G401 (cell line): ENCODE measurements at places on chromosomes 4 and X. TPM values are rescaled to one million over a fixed set of nuclear protein-coding genes. Genes with fewer than 3 reads are reported as not detected.
A peak's percentile ranks its signal among the peaks of the same experiment; 100 is the strongest.

DNA sequence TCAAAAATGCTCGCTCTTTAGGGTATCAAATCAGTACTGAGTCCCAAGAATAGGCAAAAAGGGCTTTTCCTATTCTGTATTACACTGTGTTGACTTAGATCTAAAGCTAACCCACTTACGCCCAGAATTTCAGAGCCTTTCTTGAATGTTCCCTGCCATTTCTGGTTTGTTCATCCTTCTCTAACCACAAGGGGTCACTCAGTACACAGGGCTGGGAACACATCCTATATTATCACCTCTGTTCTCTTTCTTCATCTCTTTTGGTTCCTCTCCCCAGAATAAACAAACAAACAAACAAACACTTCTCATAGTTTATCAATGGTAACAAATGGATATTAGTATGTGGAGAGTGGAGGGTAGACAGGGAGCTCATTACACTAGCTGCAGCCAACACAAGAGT is 25.5 kb upstream of the MORC4 start:
- peak; percentile 41 for DNase-seq

DNA sequence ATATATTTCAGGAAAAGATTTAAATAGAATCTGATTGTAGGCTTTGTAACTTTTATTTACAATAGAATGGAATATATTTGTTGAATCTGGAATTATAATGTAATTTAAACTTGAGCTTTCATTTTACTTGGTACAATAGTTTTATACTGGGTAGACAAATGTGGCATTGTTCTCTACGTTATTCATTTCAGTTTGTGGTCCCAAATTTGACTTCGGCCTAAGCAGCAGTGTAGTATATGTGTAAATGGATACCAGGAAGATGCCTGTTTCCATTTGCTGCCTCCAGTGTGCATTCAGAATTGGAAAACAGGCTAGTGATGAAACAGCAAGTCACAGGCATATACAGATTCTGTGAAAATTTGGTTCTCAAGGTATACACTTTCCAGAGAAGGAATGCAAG is 77.8 kb downstream of the CLDN22 start:
- no peak for DNase-seq

DNA sequence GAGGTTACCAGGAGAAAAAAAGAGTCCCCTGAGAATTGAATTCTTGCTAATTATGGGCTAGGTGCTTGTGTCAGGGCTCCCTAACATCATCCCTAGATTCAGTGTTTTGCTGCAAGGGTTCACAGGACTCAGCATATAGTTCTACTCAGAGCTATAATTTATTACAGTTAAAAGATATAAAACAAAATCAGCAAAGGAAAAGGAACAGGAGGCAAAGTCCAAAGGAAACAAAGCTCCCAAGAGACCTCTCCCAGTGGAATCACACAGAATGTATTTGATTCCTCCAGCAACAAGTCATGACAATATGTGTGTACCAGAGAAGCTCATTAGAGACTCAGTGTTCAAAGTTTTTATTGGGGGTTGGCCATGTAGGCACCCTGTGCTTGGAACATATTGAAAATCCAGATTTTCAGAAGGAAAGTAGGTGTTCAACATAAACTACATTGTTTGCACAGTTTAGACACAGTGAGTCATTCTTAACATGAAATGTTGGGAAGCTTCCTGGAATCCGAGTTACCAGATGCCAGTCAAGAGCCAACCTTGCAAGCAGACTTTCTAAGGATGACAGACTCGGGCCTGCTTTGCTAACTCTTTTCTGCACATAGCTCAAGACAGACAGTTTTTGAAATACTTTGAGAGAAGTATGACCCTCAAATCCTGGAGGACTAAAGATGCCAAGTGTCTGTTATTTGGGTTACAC is 311.3 kb upstream of the EMCN start:
- DNase-seq = no peak

DNA sequence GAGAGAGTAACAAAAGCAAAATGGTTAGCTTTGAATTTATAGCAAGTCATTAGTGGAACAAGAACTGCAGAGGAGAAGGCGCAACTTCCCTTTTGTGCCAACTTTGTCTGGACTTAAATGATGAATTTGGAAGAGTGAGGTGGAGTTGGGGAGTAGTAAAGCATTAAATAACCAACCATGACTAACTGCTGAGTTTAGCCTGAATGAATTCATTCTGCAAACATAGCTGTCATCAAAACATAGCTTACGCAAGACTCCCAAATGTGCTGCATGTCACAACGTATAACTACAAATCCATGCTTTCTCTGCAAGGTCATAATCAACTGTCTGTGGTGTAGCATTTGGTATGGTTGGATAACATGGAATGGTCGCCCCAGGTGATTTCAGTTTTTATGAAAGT is 75.9 kb upstream of the RPL34 start:
- no peak for DNase-seq

DNA sequence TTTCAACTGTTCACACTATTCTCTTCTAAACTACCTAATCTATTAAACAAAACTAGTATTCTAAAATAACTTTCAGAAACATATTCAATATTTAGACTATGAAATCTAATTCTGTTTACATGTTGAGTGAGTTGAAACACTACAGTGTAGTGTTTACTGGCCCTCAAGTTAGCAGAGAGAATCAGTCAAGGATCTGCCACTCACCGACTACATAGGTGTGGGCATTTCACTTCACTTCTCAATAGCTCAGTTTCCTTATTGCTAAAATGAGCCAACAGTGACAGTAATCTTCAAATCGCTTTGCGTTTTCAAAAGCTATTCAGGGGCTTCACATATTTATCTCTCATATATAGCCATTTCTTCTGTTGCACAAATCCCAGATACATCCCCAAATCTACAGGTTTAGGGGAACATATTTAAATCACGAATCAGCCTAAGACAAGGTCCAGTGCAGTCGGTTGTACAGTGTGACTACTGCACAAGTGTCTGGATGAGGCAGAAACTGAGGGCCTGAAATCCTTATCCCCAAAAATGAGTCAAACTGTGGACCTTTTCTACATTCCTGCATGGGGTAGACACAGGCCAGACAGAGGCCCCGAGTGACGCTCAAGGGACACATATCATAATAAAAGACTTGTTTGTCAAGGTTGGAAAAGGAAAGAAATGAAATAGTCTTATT is 129.8 kb downstream of the PPP3CA start:
- DNase-seq = peak; percentile 55

GRCh38 chrX:142688256-142688655 is 337.5 kb upstream of the SPANXN4 start:
- DNase-seq = no peak

- DNase-seq = no peak
These were observed 32.1 kb downstream of the IRF2 start for GRCh38 chr4:184442314-184442635.

DNA sequence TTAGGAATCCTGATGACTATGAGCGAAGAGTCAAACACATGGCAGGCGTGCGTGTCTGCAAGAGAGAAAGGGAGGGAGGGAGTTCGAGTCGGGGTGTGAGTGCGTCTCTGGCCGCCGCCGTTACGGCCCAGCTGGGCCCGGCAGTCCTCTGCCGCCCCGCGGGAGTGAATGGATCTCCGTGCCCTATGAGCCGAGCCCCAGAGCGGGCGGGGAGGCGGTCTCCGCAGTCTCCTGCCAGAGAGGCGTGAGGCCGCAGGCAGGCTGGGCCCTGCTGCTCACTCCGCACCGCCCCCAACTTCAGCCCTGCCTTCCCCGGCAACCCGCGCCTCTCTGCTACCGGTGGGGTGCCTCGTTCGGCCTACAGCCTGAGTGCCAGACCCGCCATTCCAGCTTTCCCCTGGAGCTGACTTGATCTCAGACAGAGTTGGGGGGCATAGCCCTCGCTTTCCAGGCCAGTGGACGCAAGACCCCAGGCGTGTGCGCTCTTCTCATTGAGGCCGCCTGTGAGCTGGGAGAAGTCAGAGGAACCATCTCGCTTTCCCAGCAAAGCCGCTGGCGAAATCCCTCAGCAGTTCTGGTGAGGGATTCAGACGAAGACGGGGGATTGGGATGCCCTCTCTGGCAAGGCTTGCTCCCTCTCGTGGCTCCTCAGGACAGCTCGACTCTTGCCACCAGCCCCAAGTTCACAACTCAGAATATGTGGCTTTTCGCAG is 1.4 kb downstream of the SLC16A2 start:
- DNase-seq = peak; percentile 63

DNA sequence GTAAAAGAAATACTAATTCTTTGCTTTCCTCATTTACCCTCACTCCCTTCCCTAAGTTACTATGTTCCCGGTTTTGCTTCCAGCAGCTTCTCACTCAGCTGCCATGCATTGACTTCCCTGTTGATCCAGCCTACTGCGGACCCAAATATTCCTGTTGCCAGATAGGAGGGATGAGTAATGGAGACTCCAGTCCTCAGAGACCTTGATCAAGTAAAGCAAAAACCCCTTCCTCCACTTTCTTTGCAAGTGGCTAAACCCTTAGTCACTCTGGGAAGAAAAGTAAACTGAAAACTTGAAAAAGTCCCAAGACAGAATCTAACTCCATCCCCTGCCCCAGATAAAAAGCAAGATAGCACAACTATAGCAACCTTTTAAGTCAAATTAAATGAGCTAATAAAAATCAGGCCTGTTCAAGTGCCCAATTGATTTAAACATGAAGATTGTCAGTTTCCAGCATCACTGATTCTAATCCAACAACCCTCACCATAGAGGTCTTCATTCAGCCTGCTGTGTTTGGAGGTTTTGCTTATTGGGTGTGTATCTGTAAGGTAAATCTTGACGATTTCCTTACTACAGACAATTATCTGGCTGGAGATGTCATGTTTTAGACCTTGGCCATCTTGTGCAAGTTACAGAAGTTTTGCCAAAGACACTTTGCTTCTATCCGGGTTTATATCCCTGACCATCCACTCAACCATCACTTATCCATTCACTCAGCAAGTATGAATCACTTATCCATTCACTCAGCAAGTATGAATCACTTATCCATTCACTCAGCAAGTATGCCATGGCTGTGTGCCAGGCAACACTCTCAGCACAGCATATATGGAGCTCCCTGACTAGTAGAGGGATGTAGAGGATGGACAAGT is 17.6 kb downstream of the FGFBP1 start:
- no peak for DNase-seq

- DNase-seq = no peak
These were observed 6.5 kb downstream of the SH3BP2 start for GRCh38 chr4:2799224-2799911.

GRCh38 chr4:160319221-160319867 is 1216.5 kb downstream of the RAPGEF2 start:
- DNase-seq = no peak

GRCh38 chr4:184732126-184732525 is 1.8 kb downstream of the CENPU start:
- DNase-seq = peak; percentile 9

DNA sequence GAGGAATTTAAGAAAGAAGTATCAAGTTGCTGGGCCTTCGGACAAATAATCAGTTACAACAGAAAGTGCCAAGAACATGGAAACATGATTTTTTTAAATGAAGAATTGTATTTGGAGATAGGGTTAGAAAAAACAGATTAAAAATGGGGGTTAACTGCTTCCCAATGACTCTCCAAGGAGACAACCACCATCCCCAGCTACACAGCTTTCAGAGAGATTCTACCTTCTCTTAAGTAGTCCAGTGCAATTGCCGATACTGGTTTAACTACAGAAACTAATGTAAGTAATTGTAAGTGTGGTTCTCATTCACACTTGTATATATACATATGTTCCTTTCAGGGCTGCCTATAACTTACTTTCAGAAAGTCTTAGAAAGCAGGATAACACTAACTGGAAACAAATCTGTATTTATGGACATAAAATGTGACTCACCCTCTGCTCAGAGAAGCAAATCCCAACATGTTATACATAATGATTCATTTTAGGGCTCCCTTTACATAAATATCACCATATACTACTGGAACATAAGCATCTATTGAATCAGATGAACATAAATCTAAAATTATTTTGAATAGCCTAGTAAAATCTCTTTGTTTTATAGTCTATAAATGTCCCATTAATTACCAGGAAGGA is 248.9 kb upstream of the UGT8 start:
- no peak for DNase-seq

- DNase-seq = no peak
These were observed 9.9 kb downstream of the ZNF157 start for GRCh38 chrX:47380268-47380667.

GRCh38 chr4:157779081-157779480 is 393.7 kb downstream of the GASK1B start:
- DNase-seq = no peak

DNA sequence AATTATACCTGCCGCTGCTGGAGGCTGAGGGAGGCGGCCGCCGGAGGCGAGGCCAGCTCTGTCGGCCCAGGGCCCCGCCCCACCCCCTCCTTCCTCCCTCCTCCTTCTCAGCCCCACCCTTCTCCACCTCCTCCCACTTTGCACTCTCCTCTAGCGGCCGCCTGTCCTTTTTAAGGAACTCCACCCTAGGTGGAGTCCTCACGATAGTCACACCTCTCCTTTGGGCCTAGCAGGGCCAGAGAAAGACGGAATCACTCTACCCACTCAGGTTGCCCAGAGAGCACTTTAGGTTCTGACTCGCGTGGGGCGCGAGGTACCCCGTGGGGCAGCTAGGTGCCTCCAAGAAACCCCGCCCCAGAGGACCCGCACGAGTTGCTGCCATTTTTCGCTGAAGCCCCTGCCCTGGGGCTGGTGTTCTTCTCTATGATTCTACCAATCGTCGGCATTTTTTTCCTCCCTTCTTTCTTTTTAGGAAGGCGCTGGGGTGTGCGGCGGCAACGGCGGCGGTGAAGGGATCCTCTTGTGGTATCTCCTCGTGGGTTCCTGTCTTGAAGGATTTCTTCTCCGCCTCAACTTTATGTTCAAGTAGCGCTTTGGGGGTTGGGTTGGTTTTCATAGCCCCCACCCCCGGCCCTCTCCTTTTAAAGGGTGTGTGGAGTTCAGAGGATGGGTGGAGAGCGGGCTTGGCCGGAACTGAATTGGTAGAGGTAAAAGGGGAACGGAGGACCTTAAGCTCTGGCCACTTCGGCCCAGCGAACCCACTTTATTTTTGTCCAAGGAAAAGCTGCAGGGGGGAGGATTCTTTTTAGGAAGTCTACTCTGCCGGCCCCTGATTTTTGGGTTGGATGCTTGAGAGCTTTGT is at the start of gene KLF8:
KLF8 (plus strand) TSS at position 136 of the 862 bp plus-strand sequence. CDS start 979 bp downstream, outside the sequence.
- peak; percentile 81 for DNase-seq

- no peak for DNase-seq
These were observed 115.3 kb upstream of the ARX start for GRCh38 chrX:25131055-25131454.

DNA sequence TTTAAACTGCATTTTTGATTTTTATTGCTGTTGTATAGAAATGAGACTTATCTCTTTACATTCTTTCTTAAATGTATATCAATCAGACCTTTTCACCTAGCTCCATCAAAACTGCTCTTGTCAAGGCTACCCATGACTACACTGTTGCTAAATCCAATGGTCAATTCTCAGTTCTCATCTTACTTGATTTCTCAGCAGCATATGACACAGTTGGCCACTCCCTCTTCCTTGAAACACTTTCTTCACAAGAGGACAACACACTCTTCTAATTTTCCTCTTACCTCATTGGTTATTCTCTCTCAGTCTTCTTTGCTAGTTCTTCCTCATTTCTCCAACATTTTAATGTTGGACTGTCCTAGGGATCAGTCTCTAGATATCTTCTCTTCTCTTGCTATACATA is 94.1 kb upstream of the CITED1 start:
- no peak for DNase-seq

- no peak for DNase-seq
These were observed 325.3 kb upstream of the RASGEF1B start for GRCh38 chr4:81796790-81797528.

GRCh38 chrX:39772057-39772832 is 325.5 kb downstream of the BCOR start:
- no peak for DNase-seq

The REELD1 gene
- total RNA-seq = not detected in 2 replicates

The ATXN3L gene
- not detected in 2 replicates for total RNA-seq

The ADGRA3 gene
- total RNA-seq = 34.7 and 43.1 TPM in 2 replicates

The SYP gene
- 8.7 and 13.8 TPM in 2 replicates for total RNA-seq

The ATP8A1 gene
- total RNA-seq = 2.1 and 9.2 TPM in 2 replicates
